H1 (cell line): ENCODE measurements at places on chromosomes 2 and 18. TPM values are rescaled to one million over a fixed set of nuclear protein-coding genes. Genes with fewer than 3 reads are reported as not detected.
A peak's percentile ranks its signal among the peaks of the same experiment; 100 is the strongest.

The ABCG8 gene
- total RNA-seq = not detected in 2 replicates

The GALM gene
- 12.0 and 13.1 TPM in 2 replicates for total RNA-seq

The COLEC12 gene
- total RNA-seq = 2.2 and 2.3 TPM in 2 replicates

The INO80D gene
- 37.4 and 38.9 TPM in 2 replicates for total RNA-seq

The NGEF gene
- 3.2 and 7.9 TPM in 2 replicates for total RNA-seq

The TRIM43 gene
- total RNA-seq = not detected in 2 replicates

The TCF7L1 gene
- total RNA-seq = 108 and 110 TPM in 2 replicates

DNA sequence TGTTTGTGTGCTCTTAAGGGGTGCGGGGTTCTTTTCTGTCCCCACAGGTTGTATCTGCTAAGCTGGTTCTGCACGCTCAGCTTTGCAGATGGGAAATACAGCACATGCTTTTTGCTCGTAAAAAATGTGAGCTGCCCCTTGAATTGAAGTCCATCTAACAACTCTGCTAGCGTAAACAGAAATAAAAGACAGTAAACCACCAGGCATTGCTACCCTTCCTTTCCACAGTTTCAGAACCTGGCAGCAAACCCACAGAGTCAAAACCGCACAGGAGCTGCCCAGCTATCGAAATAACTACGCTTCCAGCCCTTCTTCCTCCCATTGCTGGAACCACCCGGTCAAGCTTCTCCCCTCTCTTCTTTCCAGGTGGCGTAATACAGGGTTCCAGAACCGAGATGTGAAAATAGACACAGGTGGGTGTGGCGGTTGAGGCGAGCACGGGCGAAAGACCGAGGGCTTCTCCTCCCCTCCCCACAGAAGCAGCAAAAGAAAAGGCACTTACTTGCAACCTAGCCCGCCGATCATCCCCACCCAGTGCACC is 479 bp downstream of the SCN9A start:
- no peak for DNase-seq

DNA sequence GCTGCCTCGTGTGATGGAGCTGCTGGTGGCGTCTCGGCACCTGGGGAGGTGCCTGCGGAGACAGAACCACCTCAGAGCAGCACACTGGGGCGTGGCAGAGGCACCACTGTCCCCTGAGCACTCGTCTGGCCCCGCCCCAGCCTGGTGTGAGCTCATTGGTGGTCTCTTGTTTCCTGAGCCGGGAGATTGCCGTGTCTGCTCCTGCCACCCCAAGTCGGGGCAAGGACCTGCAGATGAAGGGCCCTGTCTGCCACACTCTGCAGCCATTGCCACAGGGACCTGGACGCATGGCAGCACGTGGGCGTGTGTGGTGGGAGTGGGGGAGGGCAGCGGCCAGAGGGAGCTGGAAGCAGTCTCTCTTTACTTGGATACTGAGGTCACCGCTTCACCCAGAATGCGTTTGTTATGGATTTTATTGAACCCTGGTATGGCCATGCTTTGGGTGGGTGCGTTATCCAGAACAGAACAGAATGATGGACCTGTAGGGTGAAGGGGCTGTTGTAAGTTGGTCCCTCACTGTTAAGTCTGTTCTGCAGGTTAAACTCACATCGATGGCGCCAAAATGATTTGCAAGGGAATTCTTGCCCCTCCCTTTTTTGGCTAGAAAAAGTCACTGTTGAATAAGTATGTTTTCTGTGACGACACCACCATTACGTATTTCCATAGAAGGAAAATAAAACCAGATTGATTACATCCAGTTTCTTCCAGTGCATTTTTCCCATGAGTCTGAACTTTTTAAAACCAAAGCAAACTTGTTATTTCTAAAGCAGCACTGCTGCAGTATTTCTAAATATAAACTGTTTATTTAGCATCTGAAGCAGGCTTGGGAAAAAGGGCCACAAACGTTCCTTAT is 92.0 kb downstream of the USP40 start:
- DNase-seq = no peak

GRCh38 chr2:138023298-138023697 is 59.0 kb downstream of the HNMT start:
- DNase-seq = no peak

DNA sequence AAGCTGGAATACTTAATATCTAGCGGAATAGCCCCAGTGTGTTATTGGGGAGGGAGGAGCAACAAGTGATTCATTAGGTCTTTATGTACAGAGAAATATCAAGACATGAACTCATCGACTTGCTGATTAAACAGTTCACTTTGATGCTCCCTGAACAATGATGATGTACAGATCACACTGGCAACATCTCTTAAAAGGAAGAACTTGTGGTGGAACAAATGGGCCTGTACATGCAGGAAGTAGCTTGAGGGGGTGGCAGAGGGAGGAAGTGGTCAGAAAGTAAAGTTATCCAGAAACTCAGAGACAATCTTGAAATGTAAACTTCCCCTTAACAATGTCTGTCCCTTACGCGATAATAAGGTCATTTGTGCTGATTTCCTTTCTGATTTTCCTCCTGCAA is 90.5 kb downstream of the NXPH2 start:
- DNase-seq = no peak

DNA sequence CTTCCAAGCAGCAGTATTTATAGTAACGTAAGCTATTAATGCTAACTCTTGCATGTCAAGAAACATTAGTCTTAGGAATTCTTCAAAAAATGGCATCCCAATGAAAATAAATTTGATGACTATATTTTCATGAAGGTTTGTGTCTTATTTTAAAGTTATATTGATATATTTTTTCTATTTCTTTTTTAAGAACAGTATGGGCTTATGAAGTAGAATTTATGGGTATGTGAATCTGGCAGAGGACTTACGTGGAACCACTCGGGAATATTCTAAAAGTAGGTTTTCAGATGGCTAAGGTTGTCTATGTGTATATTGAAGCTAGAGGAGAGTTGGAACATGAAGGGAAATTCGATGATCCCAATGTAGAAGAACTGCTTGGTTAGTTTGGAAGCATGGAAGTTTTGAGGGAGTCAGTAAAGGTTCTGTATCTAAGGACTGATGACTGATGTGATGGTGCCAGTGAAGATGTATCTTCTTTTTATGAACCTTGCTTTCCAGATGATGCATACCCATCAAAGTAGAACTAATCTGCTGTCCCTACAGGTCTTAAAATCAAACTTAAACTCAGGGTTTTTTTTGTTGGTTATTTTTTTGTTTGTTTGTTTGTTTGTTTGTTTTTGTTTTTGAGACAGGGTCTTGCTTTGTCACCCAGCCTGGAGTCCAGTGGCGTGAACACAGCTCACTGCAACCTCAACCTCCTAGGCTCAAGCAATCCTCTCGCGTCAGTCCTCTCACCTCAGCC is 39.5 kb downstream of the DDX1 start:
- DNase-seq = no peak

GRCh38 chr18:12422936-12423335 is 15.2 kb downstream of the PRELID3A start:
- DNase-seq = no peak

DNA sequence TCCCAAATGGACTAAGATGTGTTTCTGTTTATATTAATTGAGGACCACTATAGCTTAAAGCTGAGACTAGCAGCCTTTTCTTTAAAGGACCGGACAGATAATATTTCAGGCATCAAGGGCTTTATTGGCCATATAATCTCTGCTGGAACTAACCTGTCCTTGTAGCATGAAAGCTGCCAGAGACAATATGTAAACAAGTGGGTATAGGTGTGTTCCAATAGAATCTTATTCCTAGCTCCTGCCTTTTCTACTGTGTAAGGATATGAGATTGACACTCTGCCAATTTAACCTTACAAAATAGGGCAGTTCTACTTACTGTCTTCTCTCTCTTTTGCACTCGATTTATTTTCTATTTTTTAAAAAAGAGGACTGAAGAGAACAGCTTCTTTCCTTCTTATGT is 74.0 kb downstream of the RHBDD1 start:
- DNase-seq = no peak

DNA sequence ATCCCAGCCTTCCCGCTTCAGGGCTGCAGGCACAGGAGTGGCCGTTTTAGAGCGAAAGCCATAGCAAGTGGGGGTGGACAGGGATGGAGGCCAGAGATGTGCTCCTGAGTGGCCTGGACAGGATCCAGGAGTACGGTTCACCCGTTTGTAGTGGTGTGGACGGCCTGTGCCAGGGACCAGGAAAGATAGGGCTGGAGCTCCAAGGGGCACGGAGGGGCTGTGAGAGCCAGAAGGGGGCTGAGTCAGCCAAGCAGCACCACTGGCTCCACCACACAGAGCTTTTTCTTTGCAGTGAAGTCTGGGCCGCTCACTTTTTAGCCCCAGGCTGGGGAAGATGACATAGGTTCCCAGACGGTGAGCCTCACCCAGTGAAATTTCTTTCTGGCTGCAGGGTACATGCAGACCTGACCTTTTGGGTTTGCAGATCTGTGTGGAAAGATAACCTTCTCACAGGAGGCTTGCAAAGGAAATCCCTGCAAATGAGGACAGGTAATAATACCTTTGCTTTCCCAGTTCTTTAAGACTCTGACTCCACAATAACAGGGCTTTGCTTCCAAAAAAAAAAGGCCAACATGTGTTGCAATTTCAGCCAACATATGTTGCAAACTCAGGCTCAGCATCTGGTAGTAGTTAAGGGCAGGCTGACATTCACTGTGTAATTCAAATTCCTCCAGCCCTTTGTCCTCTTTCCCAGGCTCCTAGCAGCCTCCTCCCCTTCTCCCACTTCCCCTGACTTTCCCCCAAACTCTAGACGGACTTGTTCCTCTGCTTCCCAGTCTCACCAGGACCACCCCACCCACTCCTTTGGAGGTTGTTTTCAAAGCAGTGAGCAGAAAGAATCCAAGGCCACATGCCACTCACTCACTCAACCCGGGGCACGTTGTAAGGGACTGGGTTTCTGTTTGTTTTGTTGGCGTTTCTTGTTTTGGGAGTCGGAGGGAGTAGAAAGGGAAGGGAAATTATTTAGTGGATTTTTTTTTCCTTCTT is 20.3 kb upstream of the LAPTM4A start:
- peak; percentile 54 for DNase-seq

DNA sequence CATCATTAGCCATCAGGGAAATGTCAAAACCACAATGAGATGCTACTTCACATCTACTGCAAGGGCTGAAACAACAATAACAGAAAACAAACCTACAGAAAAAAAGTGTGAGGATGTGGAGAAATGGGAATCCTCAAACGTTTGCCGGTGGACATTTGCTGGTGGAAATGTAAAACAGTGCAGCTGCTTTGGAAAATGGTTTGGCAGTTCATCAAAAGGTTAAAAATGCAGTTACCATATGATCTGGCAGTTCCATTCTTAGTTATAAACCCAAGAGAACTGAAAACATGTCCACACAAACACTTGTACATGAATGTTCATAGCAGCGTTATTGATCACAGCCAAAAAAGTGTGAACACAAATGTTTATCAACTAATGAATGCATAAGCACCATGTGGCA is 44.2 kb downstream of the PROC start:
- no peak for DNase-seq

- DNase-seq = no peak
These were observed 903 bp downstream of the KCNG3 start for GRCh38 chr2:42492691-42493467.

DNA sequence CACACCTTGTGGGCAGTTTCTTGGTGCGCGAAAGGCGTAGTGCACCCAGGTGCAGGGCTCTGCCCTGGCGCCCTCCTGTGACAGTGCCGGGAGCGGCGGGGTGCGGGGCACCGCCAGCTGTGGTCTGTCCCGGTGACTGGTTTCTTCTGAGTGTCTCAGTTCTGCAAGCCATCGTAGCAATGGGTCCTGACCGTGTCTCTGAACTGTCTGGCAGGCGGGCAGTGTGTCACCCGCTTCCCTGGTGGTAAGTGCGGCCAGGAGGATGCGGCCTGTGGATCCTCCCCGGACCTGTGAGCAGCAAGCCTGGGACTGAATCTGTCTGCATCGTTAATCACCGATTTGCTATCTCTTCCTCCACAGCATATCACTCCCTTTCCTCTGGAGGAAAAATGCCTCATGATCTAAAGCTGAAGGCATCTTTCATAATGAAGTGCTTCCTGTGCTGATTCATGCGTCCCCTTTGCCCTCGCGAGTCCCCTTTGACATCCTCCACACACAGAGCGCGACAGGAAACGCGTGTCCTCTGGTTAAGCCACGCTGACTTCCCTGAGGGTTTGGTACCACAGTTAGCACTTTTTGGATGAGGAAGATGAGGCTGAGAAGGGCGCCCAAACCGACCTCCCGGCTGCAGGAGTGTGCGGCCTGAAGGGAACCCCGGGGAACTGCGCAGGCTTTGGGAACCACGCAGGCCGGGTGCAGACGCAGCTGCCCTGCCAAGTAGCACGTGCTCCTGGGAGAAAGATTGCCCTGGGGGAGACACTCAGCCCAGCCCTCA is 416.0 kb upstream of the HS6ST1 start:
- DNase-seq = peak; percentile 67

DNA sequence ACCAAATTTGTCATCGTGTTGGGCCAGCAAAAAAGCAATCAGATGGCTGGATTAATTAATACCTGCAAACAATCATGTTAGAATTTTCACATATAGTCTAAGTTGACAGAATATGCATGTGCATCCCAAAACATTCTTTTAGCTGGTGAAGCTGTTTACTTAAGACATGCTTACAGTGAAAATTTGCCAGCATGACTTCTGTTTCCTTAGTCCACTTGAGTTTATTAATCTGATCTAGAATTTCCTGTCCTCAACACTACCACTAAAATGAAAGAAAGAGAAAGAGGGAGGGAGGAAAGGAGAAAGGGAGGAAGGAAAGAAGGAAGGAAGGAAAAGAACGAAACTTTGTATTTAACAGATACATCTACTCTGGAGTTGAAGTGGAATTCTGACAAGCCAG is 2109.9 kb upstream of the PIK3C3 start:
- DNase-seq = no peak

DNA sequence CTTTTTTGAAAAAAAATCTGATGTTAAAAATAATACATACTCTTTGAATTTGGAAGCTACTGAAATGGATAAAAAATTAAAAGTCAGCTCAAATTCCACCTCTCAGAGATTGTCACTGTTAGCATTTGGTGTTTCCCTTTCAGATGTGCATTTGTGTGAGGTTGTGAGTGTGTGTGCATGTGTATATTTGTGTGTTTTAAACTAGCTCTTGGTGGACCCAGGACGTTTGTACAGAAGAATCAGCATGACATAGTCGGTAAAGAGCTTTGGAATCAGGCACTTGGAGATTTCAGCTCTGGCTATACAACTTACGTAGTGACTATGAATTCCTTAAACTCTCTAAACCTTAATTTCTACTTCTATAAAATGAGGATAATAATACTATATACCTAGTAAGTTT is 14.5 kb downstream of the SPATS2L start:
- no peak for DNase-seq

DNA sequence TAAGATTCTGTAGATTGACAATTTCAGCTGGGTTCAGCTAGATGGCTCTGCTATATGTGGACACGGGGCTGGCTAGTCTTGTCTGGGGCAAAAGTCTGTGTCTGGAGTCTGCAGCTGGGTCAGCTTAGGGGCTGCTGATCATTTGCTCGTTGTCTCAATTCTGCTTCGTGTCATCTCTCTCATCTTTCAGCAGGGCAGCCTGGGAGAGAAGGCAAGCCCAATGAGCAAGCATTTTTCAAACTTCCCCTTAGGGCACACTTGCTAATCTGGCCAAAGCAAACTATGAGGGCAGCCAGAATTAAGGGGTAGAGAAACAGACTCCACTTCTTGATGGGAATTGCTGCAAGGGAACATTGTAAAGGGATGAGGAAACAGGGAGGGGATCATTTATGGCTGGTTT is 462.6 kb downstream of the SLC4A3 start:
- no peak for DNase-seq
